ENCODE measurements at places on chromosomes 13 and 19.
A peak's percentile ranks its signal among the peaks of the same experiment; 100 is the strongest.

GRCh38 chr19:16449330-16449961, 22.3 kb downstream of the EPS15L1 start:
- no peak overlapping the region for H3K4me3 ChIP-seq
- H3K4me1 ChIP-seq, result no peaks in the 10 kb centered on the region
- H3K27ac ChIP-seq, result no peak overlapping the region
- no peaks in the 10 kb centered on the region for H3K27me3 ChIP-seq
- H3K36me3 ChIP-seq, result no peaks in the 10 kb centered on the region

- no peaks in the 10 kb centered on the region for H3K36me3 ChIP-seq
- no peaks in the 10 kb centered on the region for H3K27me3 ChIP-seq
- peak overlapping the region; percentile 83 for H3K27ac ChIP-seq
- H3K4me3 ChIP-seq, result peak overlapping the region; percentile 98
These were observed 653 bp downstream of the MVB12A start for GRCh38 chr19:17420475-17420924.

GRCh38 chr13:78197231-78197630, 278.6 kb upstream of the EDNRB start:
- no peaks in the 10 kb centered on the region for H3K4me1 ChIP-seq
- no peak for DNase-seq
- no peaks in the 10 kb centered on the region for H3K36me3 ChIP-seq
- no peak overlapping the region for H3K4me3 ChIP-seq

DNA sequence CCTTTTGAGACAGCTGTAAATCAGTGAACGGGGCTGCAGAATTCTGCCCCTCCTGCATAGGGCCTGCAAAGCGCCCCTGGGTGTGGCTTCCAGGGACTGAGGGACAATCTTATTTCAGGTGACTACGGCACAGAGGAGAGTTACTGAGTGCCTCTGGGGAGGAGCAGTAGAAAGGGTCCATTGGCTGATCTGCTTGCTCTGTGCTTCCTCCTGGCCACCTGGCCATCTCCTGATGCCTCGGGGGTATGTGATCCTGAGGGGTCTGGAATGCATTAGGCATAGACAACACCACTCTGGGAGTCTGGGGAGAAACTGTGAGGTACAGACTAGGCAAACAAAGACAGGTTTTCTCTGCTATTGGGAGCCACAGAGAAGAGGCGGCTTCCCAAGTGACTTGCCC, 2.8 kb downstream of the KCTD15 start:
- H3K27me3 ChIP-seq, result no peaks in the 10 kb centered on the region
- no peaks in the 10 kb centered on the region for H3K36me3 ChIP-seq
- no peak for DNase-seq

DNA sequence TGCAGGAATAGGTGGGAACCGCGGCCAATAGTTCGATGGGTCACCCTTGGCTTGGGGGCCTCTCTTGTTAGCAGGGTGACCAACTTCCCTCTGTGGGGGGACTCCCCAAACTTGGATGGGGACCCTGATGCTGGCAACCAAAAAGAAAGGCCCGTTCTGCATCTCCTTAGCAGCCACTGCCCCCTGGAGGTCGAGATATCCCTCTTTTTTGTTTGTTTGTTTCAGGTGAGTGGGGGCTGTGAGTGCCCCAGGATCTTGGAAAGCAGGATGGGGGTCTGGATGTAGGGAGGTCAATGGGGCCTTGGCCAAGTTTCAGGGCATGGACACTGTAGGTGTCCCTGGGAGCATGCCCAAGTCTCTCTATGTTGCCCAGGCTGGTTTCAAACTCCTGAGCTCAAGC, 7.7 kb upstream of the CRTC1 start:
- H3K27ac ChIP-seq, result no peak overlapping the region
- no peaks in the 10 kb centered on the region for H3K4me1 ChIP-seq
- no peak overlapping the region for H3K4me3 ChIP-seq

DNA sequence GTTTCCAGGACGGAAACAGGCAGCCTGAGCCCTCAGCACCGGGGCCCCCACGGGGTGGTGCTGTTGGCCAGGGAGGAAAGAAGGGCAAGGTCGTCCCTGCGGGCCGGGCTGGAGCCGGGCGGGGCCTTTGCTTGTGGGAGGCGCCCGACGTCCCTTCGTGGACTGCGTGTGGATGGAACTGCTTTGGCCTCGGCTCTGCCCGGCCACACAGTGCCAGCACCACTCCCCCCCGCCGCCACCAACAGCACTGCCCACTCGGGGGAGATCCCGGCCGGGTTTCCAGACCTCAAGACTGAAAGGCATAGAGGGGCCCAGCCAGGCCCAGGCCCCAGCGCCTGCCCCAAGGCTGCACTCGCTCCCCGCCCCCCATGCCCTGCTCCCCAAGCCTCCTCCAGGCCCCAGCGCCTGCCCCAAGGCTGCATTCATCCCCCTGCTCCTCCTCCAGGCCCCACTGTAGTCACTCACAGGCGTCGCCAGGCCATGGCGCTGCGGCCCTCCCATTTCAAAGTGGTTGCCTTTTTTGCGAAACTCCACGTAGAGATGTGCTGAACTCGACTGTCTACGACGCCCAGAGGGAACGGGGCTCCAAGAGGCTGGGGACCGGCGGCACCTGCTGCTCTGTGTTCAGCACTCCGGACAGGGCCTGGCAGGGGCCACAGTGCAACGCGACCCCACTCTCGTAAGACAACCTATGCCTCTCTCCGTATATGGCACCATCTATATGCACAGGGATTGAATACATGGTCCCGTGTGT, 22.5 kb downstream of the C13orf46 start:
- DNase-seq, result peak; percentile 89
- no peak overlapping the region for H3K27ac ChIP-seq
- H3K36me3 ChIP-seq, result no peaks in the 10 kb centered on the region
- no peaks in the 10 kb centered on the region for H3K27me3 ChIP-seq

GRCh38 chr19:12985049-12985776, 10.1 kb upstream of the NFIX start:
- no peaks in the 10 kb centered on the region for H3K36me3 ChIP-seq
- H3K27me3 ChIP-seq, result no peaks in the 10 kb centered on the region
- peaks cover 7% of the 10 kb centered on the region for H3K4me1 ChIP-seq
- peak overlapping the region; percentile 65 for H3K27ac ChIP-seq
